NCI-H1105 treated with DMSO at 0.1 percent for 48 hours (cell line): ENCODE measurements at places on chromosomes 6 and 20.

GRCh38 chr20:15278041-15278440 is 940.6 kb upstream of the FLRT3 start:
- no peak for DNase-seq

- no peak for DNase-seq
Measured at GRCh38 chr20:9204979-9205378, 136.1 kb downstream of the PLCB4 start.

GRCh38 chr6:25578538-25578937 is 73.5 kb upstream of the SCGN start:
- peak; percentile 20 for DNase-seq

DNA sequence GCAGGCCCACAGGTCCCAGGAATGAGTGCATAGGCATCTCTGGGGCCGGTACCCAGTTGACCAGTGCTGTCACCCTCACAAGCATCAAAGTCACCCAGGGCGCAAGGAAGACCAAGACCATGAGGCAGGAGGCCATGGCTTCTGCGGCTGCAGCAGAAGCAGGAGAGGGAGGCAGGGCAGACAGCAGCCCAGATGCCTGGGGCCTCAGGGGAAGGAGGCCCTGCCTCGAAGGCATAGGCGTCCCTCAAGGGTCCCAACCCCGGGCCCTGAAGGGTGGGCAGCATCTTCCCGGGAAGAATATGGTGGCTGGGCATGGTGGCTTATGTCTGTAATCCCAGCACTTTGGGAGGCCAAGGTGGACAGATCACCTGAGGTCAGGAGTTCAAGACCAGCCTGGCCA is 3.0 kb downstream of the FAM209A start:
- no peak for DNase-seq

DNA sequence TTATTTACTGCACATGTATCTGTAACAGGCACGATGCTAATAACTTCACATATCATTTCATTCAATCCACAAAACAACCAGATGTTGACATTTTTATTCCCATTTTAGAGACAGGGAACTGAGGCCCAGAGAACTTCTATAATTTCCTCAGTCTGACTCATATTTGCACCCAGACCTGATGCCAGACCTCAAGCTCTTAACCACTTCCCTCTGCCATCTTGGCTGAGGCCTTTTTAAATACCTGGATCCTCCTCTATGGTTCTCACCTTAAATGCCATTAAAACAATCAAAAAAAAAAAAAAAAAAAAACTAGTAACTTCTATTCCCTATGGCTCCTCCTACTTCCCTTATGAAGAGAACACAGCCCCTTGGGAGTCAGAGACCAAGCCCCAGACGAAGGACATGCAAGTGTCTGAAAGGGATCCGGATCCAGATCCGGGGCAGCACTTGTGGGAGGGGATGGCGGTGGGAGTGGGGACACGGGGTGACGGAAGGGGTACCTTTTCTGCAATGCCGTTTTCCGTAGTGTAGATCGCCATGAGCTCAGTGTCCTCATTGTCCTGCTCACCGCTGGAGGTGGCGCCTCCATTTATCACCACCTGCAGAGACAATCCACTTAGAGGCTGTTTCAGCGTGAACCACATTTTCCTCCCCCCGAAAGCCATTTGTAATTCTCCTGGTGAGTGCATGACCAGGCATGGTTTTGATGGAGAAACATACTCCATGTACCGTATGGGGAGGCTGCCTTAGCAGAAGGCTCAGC is 88.7 kb downstream of the SLC23A2 start:
- DNase-seq, result no peak

DNA sequence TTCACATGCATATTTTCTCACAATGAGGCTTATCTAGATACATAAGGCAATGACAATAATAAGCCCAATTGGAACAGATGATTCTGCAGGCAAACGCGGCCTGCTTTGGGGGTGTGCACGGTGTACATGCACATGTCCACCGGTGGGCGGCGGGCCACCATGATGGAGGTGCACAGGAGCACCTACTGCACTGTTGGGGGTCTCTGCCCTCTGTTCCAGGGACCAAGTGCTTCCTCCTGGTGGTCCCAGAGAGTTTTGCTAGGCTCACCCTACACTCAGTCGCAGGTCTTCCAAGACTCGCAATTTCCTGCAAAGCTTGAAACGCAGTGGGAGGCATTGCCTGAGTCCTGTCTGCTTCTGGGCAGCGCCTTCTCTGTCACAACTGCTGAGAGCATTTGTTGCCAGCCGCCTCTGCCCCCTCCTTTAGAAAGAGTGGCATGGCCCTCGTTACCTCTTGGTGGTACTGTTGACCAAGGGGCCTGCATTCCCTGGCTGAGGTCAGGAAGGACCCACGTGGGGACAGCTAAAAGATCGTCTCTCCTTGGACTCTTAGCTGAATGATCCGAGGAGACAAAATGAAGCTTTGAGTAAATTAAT is 135.3 kb downstream of the ERMARD start:
- DNase-seq, result no peak

- peak; percentile 74 for DNase-seq
Measured at GRCh38 chr6:29602564-29603361, 17.8 kb downstream of the OR2H2 start.

GRCh38 chr6:24903681-24904080 is 32.1 kb downstream of the RIPOR2 start:
- DNase-seq, result no peak

GRCh38 chr6:11323666-11324452 is 91.4 kb upstream of the NEDD9 start:
- DNase-seq, result no peak
